AG10803 (cell line): ENCODE measurements at places on chromosomes 4 and X.

- DNase-seq, result no peak
Observed at GRCh38 chr4:108725457-108725856, 37.4 kb downstream of the ETNPPL start.

DNA sequence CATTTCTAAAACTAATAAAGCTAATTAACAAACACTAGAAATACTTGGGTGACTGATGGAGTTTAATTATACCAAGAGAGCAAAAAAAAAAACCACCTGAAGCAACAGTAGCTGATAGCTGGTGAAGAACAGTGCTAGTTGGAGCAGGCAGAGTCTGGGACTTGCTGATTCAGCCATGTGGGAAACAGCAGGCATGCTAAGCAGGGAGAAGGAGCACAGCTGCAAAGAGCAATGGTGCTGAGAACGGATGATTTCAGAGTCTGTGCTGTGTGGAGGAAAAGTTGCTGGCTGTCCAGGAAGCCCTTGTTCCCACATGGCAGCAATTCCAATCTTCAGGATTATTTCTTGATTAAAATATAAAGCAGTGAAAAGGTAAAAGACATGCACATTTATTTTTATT lies 68.8 kb downstream of the NPY1R start:
- no peak for DNase-seq

GRCh38 chrX:129840344-129840743 lies 3.3 kb downstream of the ZDHHC9 start:
- DNase-seq, result no peak

DNA sequence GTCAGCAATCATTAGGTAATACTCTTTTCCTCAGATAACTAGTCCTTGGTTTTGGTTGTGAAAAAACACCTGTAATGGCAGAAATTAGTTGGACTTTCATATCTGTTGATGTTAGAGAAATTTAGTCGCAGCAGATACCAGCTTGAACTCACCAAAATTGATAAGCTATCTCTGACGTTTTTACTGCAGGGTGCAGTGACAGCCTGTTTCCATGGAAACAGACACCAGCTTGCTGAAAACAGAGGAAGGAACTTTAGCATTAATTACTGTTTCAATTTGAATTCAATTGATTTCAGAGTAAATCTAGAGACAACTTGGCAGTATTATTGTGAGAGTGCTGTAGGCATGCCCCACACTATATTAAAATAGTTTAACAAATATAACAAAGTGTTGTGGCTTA lies 246.5 kb downstream of the PPP1R2C start:
- DNase-seq, result no peak

GRCh38 chr4:24979554-24979953 lies 51.2 kb downstream of the LGI2 start:
- peak; percentile 49 for DNase-seq

DNA sequence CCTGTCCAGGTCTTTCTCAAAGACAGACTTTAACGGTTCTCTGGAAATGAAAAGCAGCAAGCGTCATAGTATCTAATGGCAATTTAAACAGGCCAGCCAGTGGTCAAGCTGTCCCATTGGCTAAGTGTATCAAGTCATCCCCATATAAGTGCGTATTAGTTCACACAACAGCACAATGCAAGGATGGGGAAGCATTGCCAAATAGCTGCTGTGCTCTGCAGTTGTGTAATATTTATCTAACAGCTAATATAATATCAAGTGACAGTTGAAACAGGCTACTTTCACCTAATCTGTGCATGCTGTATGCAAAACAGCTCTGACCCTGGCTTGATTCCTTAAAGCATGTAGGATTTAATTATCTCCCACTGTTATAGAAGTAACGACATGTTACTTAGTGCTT lies 134.8 kb upstream of the PPARGC1A start:
- DNase-seq, result peak; percentile 13
